ENCODE measurements at places on chromosomes 11 and 22. TPM values are rescaled to one million over a fixed set of nuclear protein-coding genes. Genes with fewer than 3 reads are reported as not detected.

OR5B21 gene
- total RNA-seq: not detected

LRRC51 gene
- total RNA-seq: 12.5 TPM

HIKESHI gene
- total RNA-seq: 39.4 TPM

RIMBP3C gene
- not detected for total RNA-seq

MS4A6A gene
- total RNA-seq: not detected

MYEOV gene
- 89.2 TPM for total RNA-seq

PNPLA5 gene
- not detected for total RNA-seq

KCNK4 gene
- not detected for total RNA-seq

SHANK2 gene
- 1.2 TPM for total RNA-seq

NUP50 gene
- total RNA-seq: 45.4 TPM

GGTLC2 gene
- not detected for total RNA-seq

TMEM191C gene
- total RNA-seq: 1.5 TPM

RAB3IL1 gene
- total RNA-seq: 8.1 TPM

BTBD18 gene
- total RNA-seq: not detected

ZNF70 gene
- 6.0 TPM for total RNA-seq

POU2AF2 gene
- not detected for total RNA-seq

CCDC89 gene
- 3.4 TPM for total RNA-seq

OR5AS1 gene
- total RNA-seq: not detected

NPTXR gene
- 1.6 TPM for total RNA-seq

GAL3ST1 gene
- not detected for total RNA-seq

TSKU gene
- 8.9 TPM for total RNA-seq

FZD4 gene
- total RNA-seq: 12.8 TPM

CCDC116 gene
- 0.20 TPM for total RNA-seq

NPAS4 gene
- total RNA-seq: 0.53 TPM

SLC17A6 gene
- total RNA-seq: not detected

GP1BB gene
- 1.1 TPM for total RNA-seq

SOX10 gene
- total RNA-seq: not detected

NCAM1 gene
- not detected for total RNA-seq

TSPAN18 gene
- not detected for total RNA-seq

IL18 gene
- 1.3 TPM for total RNA-seq

ANGPTL5 gene
- total RNA-seq: not detected

CD3G gene
- not detected for total RNA-seq

NCR3LG1 gene
- total RNA-seq: 2.4 TPM

OR51E1 gene
- total RNA-seq: not detected
